Regular cardiac myocyte (primary cell): ENCODE measurements at places on chromosomes 7 and 10. TPM values are rescaled to one million over a fixed set of nuclear protein-coding genes. Genes with fewer than 3 reads are reported as not detected.

Gene FANK1
- total RNA-seq: 5.4 and 22.0 TPM in 2 replicates

Gene SLC16A12
- 0.56 and 0.96 TPM in 2 replicates for total RNA-seq

Gene NSUN5
- total RNA-seq: 13.2 and 21.3 TPM in 2 replicates

Gene SAP25
- total RNA-seq: not detected in 2 replicates

Gene GFRA1
- total RNA-seq: 0.19 and 0.56 TPM in 2 replicates
